ENCODE measurements at places on chromosomes 4 and X. TPM values are rescaled to one million over a fixed set of nuclear protein-coding genes. Genes with fewer than 3 reads are reported as not detected.

DNA sequence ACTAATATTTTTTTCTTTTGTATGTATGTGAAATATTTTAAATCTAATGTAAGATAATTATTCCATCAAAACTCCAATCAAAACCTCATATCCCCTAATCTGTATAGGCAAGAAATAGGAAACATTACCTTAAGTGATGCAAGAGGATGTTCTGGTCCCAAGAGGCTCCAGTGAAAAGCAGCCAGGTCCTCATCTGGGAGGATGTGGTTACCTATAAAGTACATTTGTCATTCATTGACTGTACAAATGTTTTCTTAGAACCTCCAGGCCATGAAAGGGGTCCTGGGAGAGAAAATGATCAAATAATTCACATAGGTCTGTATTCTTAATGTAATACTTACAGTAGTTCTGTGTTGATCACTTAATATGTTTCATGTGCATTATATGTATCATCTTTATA, 25.5 kb downstream of the FAM120C start:
- H3K27me3 ChIP-seq: no peaks in the 10 kb centered on the region
- H3K4me1 ChIP-seq: no peaks in the 10 kb centered on the region
- no peaks in the 10 kb centered on the region for H3K36me3 ChIP-seq
- H3K4me3 ChIP-seq: no peak overlapping the region
- no peak for DNase-seq

DNA sequence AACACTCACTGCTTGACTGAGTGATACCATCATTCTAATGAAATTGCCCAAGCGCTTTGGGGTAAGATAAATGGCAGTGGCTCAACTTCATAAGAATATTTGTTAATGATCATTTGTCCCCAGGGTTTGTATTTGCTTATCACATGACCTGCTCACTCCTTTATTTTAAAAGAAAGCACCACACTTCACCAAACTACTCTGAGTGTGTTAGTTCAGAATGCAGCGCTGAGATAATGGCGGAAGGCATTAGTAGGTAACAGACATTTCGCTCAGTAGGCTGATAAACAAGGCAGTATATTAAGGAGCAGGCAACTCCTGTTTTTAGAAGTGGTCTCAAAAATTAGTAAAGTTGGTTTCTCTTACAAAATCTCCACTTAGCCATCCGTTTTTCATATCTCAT, 1.6 kb downstream of the SNX25 start:
- H3K4me3 ChIP-seq: peak overlapping the region; percentile 86
- H3K27me3 ChIP-seq: no peaks in the 10 kb centered on the region
- no peak for DNase-seq
- H3K4me1 ChIP-seq: peaks cover 22% of the 10 kb centered on the region
- no peaks in the 10 kb centered on the region for H3K36me3 ChIP-seq

DNA sequence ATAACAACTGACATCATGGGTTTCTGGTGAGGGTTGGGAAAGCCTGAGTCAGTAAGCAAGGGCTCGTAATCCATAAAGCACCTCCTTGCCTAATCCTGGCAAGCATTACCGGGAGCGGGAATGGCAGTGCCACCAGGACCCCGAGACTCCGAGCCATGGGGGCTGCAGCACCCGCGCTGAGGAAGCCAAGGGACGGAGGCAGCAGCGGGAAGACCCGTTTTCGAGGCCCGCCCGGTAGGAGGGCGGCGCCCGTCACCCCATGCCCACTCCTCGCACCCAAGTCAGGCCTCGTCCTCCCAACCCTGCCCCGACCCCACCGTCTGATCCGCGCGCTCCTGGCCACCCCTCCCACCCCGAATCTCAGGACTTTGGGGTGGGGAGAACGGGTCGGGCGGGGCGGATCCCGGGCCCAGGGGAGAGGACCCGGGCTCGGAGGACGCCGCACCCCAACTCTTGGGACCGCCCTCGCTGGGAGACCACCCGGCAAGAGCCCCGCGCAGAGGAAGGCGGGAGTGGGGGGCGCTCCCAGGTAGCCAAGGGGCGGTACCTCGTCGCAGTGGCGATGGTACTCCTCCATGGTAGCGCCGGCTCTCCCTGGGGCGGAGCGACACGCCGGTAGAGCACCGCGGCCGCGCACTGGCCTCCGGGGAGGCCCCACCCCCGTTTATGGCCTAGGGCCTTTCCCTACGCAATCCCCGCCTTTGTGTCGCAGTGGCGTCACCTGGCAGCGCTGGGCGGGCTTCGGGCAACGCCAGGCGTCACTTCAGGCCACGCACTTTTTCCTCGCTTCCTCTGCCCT, at the start of gene DYNLT3:
Gene DYNLT3 (minus strand): TSS at position 638 of the 799 bp plus-strand sequence. CDS start 61 bp downstream, at position 577.
- peak within 1 kb of the TSS; percentile 80 for H3K4me3 ChIP-seq
- H3K4me1 ChIP-seq: peaks cover 4% of the 10 kb centered on the region
- H3K27me3 ChIP-seq: no peaks in the 10 kb centered on the region
- no peaks in the 10 kb centered on the region for H3K36me3 ChIP-seq
- peak within 1 kb of the TSS; percentile 75 for H3K27ac ChIP-seq

DNA sequence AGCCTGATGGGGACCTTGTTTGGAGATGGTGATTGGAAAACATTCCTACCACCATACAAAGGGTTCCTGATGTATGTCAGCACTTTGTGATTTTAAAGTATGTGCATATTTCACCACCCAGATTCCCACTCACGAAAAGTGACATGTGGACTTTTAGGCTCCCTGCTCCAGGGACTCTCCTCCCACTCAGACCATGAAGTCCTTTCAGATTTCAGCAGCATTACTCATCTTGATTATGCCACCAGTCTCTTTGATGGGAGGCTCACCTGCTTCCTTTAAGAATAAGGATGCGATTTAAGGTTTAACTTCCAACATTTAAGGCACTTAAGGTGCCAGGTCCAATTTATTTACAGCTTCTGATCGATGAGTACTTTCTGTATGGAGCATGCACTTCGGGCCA, 204.4 kb downstream of the PPARGC1A start:
- no peaks in the 10 kb centered on the region for H3K27me3 ChIP-seq
- H3K36me3 ChIP-seq: no peaks in the 10 kb centered on the region
- no peak overlapping the region for H3K4me3 ChIP-seq

NFKB1 gene
- 27.1 TPM for total RNA-seq

- DNase-seq: peak; percentile 78
- H3K36me3 ChIP-seq: no peaks in the 10 kb centered on the region
- H3K27me3 ChIP-seq: no peaks in the 10 kb centered on the region
- H3K4me1 ChIP-seq: no peaks in the 10 kb centered on the region
- H3K4me3 ChIP-seq: peak overlapping the region; percentile 77
These were observed 797 bp downstream of the CD99L2 start for GRCh38 chrX:150897421-150898320.

SPANXA1 gene
- total RNA-seq: not detected

DNA sequence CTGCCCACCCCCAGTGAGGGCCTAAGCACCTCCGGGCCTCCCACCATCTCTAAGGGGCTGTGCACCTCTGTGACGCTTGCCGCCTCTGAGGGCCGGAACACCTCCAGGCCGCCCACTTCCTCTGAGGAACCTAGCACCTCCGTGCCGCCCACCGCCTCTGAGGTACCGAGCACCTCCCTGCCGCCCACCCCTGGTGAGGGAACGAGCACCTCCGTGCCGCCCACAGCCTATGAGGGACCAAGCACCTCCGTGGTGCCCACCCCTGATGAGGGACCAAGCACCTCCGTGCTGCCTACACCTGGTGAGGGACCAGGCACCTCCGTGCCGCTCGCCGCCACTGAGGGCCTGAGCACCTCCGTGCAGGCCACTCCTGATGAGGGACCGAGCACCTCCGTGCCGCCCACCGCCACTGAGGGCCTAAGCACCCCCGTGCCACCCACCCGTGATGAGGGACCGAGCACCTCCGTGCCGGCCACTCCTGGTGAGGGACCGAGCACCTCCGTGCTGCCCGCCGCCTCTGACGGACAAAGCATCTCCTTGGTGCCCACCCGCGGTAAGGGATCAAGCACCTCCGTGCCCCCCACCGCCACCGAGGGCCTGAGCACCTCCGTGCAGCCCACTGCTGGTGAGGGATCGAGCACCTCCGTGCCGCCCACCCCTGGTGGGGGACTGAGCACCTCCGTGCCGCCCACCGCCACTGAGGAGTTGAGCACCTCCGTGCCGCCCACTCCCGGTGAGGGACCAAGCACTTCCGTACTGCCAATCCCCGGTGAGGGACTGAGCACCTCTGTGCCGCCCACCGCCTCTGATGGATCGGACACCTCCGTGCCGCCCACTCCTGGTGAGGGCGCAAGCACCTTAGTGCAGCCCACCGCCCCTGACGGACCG, 977 bp downstream of the MAGEE1 start:
- no peak overlapping the region for H3K27ac ChIP-seq
- H3K27me3 ChIP-seq: peaks cover 2% of the 10 kb centered on the region
- peak; percentile 54 for DNase-seq
- H3K4me3 ChIP-seq: peak overlapping the region; percentile 73

- H3K27ac ChIP-seq: peak overlapping the region; percentile 47
- peak; percentile 63 for DNase-seq
- no peak overlapping the region for H3K4me3 ChIP-seq
- peaks cover 17% of the 10 kb centered on the region for H3K4me1 ChIP-seq
- H3K36me3 ChIP-seq: no peaks in the 10 kb centered on the region
These were observed 99.7 kb downstream of the ATXN3L start for GRCh38 chrX:13219991-13220764.

NXF2 gene
- not detected for total RNA-seq

- no peaks in the 10 kb centered on the region for H3K4me1 ChIP-seq
- no peak overlapping the region for H3K4me3 ChIP-seq
- no peak overlapping the region for H3K27ac ChIP-seq
- no peaks in the 10 kb centered on the region for H3K36me3 ChIP-seq
- no peak for DNase-seq
- H3K27me3 ChIP-seq: no peaks in the 10 kb centered on the region
These were observed 104.0 kb upstream of the BMP2K start for GRCh38 chr4:78671903-78672815.

CYTL1 gene
- total RNA-seq: 0.36 TPM

DNA sequence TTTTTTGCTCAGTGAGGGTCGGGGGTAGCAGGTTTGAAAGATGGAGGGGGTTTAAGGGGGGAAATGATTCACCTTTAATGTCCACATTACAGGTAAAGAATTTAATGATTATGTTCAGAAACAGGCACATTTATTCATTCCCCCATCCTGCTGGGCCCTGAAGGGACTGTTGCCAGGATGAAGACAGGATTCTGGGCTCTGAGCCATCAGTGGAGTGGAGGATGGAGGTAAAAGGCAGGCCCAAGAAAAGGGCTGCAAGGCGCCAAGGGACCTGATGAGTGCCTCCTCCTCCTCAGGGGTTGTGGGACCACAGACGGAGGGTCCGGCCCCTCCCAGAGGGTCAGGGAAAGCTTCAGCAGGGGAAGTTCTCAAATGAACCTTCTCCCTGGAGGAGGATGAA, 40.4 kb upstream of the PROM1 start:
- H3K4me1 ChIP-seq: no peaks in the 10 kb centered on the region
- H3K36me3 ChIP-seq: no peaks in the 10 kb centered on the region
- H3K27me3 ChIP-seq: peaks cover 56% of the 10 kb centered on the region
- H3K4me3 ChIP-seq: no peak overlapping the region
- peak; percentile 53 for DNase-seq
- H3K27ac ChIP-seq: no peak overlapping the region

- no peaks in the 10 kb centered on the region for H3K36me3 ChIP-seq
- peaks cover 11% of the 10 kb centered on the region for H3K4me1 ChIP-seq
- peaks cover 7% of the 10 kb centered on the region for H3K27me3 ChIP-seq
- no peak for DNase-seq
These were observed 7.0 kb downstream of the AMMECR1 start for GRCh38 chrX:110310896-110311295.

GRCh38 chrX:1126738-1127137, 85.7 kb downstream of the CRLF2 start:
- no peak overlapping the region for H3K4me3 ChIP-seq
- no peak overlapping the region for H3K27ac ChIP-seq
- no peak for DNase-seq
- no peaks in the 10 kb centered on the region for H3K36me3 ChIP-seq
- H3K27me3 ChIP-seq: peaks cover 3% of the 10 kb centered on the region

DNA sequence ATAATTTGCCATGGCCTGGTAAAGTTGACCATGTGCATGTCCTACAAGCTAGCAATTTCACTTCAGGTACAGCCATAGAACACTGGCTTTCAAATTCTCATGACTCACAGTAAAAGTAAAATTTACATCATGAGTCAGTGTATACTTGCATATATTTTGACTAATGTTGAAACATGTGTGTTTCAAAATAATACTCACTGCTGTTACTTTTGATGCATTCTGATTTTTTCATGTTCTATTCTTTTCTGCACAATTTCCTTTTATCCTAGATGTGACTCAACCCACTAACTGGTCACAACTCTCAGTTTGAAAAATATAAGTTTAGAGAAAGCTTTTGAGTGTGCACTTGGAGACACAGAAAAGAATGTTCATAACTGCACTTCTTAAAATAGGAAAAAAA, 365.7 kb downstream of the FGF13 start:
- no peaks in the 10 kb centered on the region for H3K27me3 ChIP-seq
- no peak for DNase-seq
- H3K36me3 ChIP-seq: no peaks in the 10 kb centered on the region
- no peak overlapping the region for H3K27ac ChIP-seq
- H3K4me1 ChIP-seq: no peaks in the 10 kb centered on the region

GRCh38 chrX:15475021-15475420, 18.1 kb downstream of the PIR start:
- H3K27ac ChIP-seq: no peak overlapping the region
- no peak for DNase-seq
- H3K36me3 ChIP-seq: no peaks in the 10 kb centered on the region
- H3K27me3 ChIP-seq: no peaks in the 10 kb centered on the region

DNA sequence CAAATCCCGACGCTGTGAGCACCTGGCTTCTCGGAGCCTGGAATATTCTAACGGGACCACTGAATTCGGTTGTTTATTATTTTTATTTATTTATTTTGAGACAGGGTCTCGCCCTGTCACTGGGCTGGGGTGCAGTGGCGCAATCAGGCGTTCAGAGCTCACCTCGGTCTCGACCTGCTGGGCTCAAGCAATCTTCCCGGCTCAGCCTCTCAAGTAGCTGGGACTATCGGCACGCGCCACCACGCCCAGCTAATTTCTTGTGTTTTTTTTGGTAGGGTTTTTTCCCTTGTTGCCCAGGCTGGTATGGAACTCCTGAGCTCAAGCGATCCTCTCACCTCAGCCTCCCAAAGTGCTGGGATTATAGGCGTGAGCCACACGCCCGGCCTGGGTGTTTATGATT, 21.5 kb upstream of the S100P start:
- H3K36me3 ChIP-seq: peaks cover 7% of the 10 kb centered on the region
- no peak for DNase-seq
- peaks cover 31% of the 10 kb centered on the region for H3K4me1 ChIP-seq
- no peak overlapping the region for H3K27ac ChIP-seq

GRCh38 chrX:102883491-102883890, 53.6 kb upstream of the RAB40AL start:
- H3K27me3 ChIP-seq: no peaks in the 10 kb centered on the region
- H3K27ac ChIP-seq: no peak overlapping the region
- H3K36me3 ChIP-seq: no peaks in the 10 kb centered on the region
- DNase-seq: no peak
- no peak overlapping the region for H3K4me3 ChIP-seq

GRCh38 chrX:120719622-120720021, 89.8 kb upstream of the C1GALT1C1 start:
- DNase-seq: no peak
- no peaks in the 10 kb centered on the region for H3K27me3 ChIP-seq
- no peaks in the 10 kb centered on the region for H3K36me3 ChIP-seq

PNMA6A gene
- 1.2 TPM for total RNA-seq

- no peaks in the 10 kb centered on the region for H3K4me1 ChIP-seq
- no peaks in the 10 kb centered on the region for H3K36me3 ChIP-seq
- no peak overlapping the region for H3K4me3 ChIP-seq
These were observed 48.4 kb upstream of the IL9R start for GRCh38 chrX:155949098-155949497.

MAGEB17 gene
- not detected for total RNA-seq

GRCh38 chr4:89303177-89303576, 4.4 kb downstream of the GPRIN3 start:
- H3K27ac ChIP-seq: no peak overlapping the region
- peaks cover 43% of the 10 kb centered on the region for H3K27me3 ChIP-seq
- no peaks in the 10 kb centered on the region for H3K36me3 ChIP-seq
- no peaks in the 10 kb centered on the region for H3K4me1 ChIP-seq
